ENCODE measurements at places on chromosomes 4 and X.

GRCh38 chr4:40938337-40938736, 188.6 kb downstream of the NSUN7 start:
- no peak for DNase-seq

DNA sequence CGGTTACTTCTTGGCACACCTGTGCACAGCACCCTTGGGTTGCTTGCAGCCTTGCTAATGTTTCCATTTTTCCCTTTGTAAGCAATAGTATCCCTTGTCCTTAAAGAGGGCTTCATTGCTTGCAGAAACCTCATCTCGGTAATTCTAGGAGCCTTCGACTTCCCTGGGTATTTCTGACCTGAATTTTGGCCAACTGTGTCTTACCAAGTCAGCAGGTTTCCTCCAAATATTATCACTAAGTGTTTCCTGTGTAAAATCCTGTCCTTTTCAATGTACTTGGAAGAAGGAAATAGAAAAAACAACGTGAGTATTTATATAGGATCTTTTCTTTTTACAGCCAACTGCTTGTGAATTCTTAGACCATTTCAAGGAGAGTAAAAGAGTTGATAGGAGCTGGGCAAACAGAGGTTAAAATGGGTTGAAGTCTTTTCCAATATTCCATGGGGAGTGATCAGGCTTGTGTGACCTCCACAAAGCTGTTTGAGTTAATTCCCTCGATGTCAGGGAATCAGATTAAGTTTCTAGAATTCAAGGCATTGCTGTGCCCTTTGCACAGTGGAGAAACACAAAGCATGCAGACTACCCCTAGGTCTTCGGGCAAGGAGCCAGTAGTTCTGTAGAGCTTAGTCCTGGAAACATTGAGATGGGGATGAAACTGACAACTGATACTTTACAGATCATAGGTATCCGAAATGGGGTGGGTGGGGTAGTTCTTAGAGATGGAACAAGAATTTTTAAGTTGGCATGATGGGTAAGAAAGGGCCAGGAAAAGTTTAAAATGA, 209.9 kb downstream of the CPE start:
- no peak for DNase-seq

DNA sequence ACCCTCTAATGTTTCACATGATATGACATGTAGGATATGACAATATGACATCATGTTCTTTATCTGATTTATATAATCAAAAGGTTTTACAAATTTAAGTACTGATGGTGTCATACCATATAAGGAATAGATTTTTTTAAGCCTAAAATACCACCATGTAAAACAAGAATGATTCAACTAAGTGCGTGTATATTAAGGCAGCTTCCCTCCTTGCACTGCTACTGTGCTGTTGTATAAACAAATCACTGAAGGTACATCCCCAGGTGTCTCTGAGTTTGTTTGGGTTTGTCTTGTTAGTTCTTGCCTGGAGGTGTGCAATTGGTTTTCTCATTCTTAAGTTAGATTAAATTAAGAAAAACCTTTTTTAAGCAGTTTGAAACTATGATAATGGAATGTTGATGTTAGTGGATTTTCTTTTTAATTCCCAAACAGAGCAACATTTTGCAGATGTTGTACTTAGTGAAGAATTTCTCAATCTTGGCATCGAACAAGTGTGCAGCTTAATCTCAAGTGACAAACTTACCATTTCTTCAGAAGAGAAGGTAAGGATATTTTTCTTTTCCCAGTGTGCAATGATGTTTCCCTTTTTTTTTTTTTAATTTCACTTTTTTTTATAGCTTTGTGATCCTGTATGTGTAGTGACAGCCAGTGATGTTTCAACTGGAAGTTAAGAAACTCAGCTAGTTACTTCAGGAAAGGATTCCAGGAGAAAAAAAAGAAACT, 33.4 kb upstream of the MSMO1 start:
- DNase-seq, result no peak

GRCh38 chrX:39605183-39605582, 492.6 kb downstream of the BCOR start:
- DNase-seq, result no peak

DNA sequence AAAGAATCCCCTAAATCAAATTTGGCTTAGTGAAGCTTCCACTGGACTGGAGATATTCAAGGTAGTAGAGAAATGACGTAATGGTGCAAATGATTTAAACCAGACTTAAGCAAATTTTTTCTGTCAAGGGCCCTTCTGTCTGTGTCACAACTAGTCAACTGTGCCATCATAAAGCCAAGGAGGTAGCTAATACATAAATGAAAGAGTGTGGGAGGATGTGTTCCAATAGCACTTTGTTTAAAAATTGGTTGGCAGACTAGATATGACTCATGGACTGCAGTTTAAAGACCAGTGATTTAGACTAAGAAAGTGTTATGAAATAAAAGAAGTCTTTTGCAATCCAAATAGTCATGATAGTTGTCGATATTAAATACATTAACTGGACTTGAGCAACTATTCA, 24.3 kb upstream of the TEX13C start:
- no peak for DNase-seq

DNA sequence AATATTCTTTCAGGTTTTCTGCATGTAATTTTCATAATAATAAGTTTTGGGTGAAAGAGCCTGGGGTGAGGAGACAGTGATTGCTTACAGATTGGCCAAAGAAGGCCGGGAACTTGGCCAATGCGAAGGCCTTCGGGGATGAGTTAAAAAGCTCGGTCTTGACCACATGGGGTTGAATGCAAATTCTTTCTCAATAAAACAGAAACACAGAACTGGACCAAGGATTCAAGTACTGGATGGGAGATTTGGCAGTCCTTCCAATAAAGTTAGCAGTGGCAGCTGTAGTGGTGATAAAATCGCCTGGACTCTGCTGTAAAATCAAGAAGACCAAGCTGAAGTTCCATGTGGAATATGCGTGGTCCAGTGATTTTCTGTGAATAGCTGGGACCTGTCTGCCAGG, 282.2 kb upstream of the KLF3 start:
- no peak for DNase-seq

- no peak for DNase-seq
These were observed 502.9 kb upstream of the SLIT2 start for GRCh38 chr4:19748519-19749479.

GRCh38 chr4:156547891-156548290, 423.7 kb downstream of the PDGFC start:
- no peak for DNase-seq

- DNase-seq, result peak; percentile 28
These were observed 768 bp upstream of the CDKL5 start for GRCh38 chrX:18424482-18425198.

- DNase-seq, result no peak
These were observed 35.6 kb downstream of the RASGEF1B start for GRCh38 chr4:81436096-81436495.

GRCh38 chrX:104565791-104566680, at the start of gene IL1RAPL2:
Gene IL1RAPL2 (plus strand): TSS chrX:104566199.
- DNase-seq, result peak; percentile 68

DNA sequence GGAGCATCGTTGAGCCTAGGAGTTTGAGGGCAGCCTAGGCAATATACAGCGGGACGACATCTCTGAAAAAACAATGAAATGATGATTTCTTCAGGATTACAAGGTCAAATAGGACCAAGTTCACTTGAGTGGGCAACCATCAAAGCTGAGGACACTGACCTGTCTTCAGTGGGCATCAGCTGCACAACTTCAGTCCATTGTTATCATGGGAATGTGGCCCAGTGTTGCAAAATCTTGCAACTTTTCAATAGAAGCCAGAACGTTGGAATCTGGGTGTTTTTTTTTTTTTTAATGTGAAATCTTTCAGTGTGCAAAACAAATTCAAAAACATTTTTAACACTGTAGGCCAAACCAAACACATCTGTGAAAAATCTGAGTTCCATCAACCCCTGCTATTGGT, 155.4 kb upstream of the PLAC1 start:
- no peak for DNase-seq

GRCh38 chr4:133823177-133823576, 378.4 kb downstream of the PABPC4L start:
- DNase-seq, result no peak

- no peak for DNase-seq
These were observed 215.3 kb upstream of the CXorf66 start for GRCh38 chrX:140180585-140180984.

GRCh38 chr4:158728236-158728635, 5.0 kb upstream of the PPID start:
- no peak for DNase-seq

All from nephron progenitor cell (in vitro differentiated cells).